ENCODE measurements at places on chromosomes 2 and 18.

GRCh38 chr2:4039896-4040295, 336.5 kb downstream of the DCDC2C start:
- DNase-seq: no peak

DNA sequence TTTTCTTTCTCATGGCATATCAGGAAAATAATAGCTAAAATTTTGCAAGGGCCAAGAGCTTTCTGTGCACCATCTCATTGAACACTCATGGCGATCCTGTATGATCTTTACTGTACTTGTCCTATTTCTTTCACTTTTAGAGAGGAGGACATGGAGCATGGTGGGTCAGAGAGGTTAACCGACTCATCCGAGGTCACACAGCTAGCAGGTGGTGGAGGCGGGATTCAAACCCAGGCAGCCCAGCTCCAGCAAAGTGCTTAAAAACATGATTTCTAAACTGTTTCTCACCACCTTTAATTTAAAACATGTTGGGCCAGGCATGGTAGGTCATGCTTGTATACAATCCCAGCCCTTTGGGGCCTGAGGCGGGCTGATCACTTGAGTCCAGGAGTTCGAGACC, 6.4 kb downstream of the NGEF start:
- DNase-seq: no peak

- peak; percentile 96 for DNase-seq
Measured at GRCh38 chr18:12946549-12947284, 1.1 kb upstream of the SEH1L start.

DNA sequence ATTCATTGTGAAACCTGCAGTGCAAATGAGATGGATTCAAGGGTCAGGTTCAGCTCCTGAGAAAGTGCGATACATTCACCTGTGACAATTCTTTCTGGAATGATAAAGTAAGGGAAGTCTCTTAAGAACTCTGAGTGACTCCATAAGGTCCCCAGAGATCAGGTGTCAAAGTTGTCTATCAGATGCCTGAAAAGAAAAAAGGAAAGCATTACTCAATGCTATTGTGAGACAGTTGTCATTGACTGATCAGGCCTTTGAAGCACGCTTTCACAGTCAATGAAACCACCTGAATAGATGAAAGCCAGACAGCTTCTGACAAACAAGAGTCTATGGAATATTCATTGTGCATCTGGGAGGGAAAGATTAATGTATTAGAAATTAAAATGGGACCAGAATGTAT, 252.7 kb upstream of the GALNT5 start:
- no peak for DNase-seq

- DNase-seq: no peak
Measured at GRCh38 chr2:161238265-161238559, 70.0 kb upstream of the PSMD14 start.

DNA sequence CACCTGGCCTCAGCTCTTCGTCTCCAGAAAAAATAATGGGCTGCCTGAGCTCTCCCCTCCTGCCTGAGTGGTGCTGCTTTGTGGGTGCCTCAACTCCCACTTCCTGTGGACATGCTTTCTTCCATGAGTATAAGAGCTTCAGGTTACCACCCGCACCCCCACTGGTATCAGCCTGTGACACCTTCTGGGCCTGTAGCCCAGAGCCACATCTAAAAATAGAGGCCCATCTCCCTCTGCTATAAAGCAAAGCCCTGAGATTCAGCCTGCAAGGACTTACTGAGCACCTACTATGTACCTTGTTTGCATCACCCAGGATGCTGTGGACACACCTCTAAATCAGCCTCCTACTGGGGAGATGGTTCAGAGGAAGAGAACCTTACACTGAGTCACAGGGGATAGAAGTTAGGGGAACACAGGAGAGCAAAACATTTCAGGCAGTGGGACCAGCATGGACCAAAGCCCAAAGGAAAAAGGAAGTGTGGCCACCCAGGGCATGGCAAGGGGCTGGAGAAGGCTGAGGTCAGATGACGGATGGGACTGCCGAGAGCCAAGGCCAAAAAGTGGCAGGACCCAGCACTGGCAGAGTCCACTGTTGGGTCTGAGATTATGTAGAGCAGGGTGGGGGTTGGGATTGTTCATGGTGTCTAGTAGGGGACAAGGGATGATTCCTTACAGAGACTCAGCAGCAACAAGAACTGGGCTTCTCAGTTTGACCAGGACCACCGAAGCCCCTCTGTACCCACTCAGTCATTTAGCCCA, 123.7 kb upstream of the PPP1CB start:
- no peak for DNase-seq

DNA sequence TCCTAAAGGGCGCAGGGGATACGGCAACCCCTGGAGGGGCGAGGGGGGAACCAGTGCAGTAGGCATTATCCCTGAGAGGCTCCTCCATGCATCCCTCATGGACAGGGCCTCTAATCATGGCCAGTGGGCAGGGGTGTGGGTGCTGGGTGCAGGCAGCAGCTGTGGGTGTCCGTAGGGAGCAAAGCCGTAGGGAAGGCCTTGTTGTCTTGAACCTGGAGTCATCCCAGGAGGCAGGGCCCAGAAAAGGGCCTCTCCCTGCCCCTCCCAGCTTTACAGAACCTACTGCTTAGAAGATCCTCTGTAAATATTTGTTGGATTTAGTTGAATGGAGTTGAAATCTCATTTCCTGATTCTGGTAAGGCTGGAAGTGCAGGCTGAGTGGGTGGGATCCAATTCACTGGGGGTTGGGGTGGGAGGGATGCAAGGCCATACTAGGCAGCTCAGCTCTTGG, 207.0 kb upstream of the HAAO start:
- DNase-seq: no peak
